ENCODE measurements at places on chromosomes 6 and 20.

DNA sequence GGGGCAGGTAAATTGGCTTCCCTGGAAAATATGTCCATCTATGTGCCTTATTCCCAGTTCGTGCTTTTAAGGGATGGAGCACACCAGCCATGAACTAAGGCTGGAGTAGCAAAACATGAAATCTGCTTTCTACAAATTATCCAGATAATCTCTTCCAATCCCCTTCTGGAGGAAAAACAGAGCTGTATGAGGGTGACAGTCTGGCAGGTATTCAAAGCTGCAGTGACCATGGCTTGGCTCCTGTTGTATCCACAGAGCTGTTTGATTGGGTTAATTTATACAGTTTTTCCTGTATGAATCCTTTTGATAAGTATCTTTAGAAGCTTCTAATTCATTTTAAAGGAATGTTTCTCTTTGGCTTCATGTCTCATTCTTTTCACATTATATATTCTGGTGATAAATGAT lies 144.4 kb downstream of the AIG1 start:
- DNase-seq = no peak

DNA sequence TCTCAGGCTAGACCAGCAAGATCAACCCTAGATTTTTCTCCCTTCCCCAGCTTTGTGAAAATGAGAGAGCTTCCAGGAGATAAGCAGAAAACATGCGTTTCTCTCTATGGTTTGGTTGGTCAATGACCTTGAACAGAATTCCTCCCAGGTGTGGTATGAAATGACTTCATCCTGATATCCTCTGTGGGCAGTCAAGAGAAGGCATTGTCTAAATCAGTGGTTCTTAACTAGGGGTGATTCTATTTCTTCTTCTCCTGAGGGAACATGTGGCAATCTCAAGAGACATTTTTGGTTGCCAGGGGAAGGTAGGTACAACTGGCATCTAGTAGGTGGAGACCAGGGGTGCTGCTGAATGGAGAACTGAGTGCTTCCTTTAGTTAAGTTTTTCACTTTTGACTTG lies 12.4 kb downstream of the IFT52 start:
- no peak for DNase-seq

DNA sequence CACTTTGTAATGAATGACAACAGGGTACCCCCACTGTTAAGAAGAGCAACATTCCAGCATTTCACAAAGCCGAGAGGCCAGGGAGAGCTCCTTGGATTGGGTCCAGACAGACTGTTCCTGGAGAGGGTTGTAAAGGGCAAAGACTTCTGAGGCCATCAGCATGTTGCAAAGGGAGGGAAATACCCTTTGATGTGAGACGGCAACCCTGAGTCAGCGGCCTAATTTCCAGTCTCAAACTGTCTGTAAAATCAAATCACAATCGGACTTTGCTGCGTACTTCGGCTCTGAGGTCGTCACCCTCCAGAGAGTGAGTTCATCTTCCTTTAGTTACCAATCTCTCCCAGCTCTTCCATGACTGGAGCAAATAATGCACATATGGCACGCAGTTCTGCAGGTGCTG lies 101.0 kb upstream of the DTNBP1 start:
- DNase-seq = no peak

GRCh38 chr6:46325561-46326530 lies 155.1 kb upstream of the ENPP5 start:
- no peak for DNase-seq

- no peak for DNase-seq
Measured at GRCh38 chr20:42864116-42864515, 325.6 kb downstream of the PTPRT start.

DNA sequence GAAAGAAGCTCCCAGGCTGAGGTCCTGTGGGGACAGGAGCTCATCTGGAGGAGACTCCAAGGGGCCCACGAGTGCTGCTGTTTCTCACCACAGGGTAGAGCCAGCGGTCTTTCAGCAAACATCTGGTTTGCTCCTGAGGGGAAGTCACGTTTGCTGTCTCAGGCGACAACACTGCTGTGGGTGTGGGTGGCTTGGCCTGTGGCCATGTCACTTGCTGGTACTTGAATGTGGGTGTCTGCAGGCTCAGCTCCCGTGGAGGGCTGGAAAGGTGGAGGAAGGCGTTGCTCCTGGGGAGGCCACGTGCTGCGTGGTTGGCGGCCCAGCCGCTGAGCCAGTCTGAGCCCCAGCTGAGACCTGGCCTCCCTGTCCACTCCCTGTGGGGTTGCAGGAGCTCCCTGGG lies 52.8 kb upstream of the MPC1 start:
- DNase-seq = peak; percentile 43

DNA sequence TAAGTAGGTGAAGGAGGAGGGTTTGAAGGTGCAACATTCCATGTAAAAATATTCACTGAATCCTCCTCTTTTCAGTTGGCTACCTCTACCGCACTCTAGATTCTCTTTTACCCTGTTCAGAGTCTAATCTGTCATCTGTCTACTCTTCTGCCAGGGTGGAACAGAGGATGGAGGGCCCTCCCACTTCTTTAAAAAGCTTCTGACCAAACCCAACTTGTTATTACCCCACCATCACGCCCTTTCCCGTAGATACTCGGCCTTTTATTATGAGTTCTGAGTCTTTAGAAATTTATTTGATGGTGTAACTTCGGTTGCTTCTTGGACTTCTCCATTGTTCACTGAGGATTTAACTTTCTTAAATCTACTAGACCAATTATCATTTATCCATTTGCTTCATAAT lies 11.7 kb downstream of the STX11 start:
- DNase-seq = no peak

DNA sequence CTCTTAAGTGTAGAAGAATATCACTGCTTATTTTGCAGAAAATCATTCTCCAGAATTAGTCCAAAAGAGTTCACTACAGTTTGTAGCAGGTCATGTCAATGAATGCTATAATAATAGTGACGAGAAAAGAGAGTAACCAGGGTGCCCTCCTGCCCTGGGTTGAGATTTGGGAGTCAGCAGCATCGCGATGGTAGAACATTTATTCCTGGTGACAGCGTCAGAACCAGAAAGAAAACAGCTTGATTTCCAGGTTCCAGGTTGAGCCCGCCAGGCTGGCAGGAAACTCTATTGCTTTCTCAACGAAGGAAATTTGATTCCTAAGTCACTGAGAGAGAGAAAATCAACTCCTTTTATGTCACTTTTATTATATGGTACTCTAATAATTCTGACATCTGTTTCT lies 550.3 kb downstream of the QKI start:
- no peak for DNase-seq

- DNase-seq = no peak
Measured at GRCh38 chr6:33904747-33905065, 100.9 kb upstream of the MLN start.

GRCh38 chr6:105272786-105273185 lies 93.0 kb upstream of the POPDC3 start:
- DNase-seq = no peak

- no peak for DNase-seq
Measured at GRCh38 chr6:113646701-113647100, 210.4 kb upstream of the MARCKS start.

DNA sequence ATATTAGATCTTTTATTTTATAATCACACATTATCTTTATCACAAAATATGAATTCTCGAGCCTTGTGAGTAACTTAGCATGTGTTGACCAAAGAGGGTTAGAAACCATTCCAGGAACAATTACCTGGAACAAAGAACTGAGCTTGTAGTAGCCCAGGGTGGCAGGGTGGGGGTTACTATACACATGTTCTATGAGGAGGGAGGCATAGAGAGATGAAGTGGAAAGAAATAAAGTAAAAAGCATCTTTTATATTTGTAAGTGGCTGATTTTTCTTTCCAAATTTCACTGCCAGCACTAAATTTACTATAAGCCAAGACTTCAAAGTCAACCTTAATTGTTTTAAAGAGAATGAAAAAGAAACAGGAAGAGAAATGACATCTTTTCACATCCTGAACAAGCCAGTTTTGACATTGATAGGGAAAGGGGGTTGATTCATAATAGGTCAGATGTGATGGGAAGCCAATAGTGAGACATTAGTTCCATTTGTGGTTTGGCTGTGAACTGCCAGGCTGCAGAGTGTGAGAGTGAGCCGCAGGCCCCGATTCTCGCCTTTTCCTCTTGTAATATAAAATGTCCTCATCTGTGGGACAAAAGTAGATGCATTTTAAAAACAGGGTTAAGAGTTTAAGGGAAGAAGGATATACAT lies 52.7 kb upstream of the MYB start:
- DNase-seq = no peak

GRCh38 chr20:25453035-25453810 lies 45.8 kb downstream of the GINS1 start:
- no peak for DNase-seq

GRCh38 chr6:71392276-71392675 lies 103.7 kb downstream of the OGFRL1 start:
- DNase-seq = no peak

GRCh38 chr6:44024574-44025219 lies 102.6 kb downstream of the MRPL14 start:
- DNase-seq = no peak

DNA sequence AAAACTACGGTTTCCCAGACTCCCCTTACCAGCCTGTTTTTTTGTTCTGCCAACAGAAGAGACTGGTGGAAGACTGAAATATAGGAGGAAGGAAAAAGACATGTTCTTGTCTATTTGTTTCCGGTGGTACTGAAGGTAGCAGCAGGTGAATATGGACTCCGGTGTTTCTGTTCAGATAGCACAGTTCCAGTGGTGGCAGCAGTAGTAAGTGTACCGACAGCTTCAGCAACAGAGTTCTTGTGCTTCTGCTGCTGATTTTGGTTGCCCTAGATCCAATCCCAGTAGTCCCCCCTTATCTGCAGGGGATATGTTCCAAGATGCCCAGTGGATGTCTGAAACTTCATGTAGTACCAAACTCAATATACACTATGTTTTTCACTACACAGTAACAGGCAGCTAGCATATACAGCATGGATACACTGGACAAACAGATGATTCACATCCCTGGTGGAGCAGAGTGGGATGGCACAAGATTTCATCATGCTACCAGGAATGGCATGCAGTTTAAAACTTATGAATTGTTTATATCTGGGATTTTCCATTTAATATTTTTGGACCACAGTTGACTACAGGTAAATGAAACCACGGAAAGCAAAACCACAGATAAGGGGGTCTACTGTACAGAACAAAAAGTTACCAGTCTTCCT lies 301.8 kb downstream of the BTBD9 start:
- no peak for DNase-seq

DNA sequence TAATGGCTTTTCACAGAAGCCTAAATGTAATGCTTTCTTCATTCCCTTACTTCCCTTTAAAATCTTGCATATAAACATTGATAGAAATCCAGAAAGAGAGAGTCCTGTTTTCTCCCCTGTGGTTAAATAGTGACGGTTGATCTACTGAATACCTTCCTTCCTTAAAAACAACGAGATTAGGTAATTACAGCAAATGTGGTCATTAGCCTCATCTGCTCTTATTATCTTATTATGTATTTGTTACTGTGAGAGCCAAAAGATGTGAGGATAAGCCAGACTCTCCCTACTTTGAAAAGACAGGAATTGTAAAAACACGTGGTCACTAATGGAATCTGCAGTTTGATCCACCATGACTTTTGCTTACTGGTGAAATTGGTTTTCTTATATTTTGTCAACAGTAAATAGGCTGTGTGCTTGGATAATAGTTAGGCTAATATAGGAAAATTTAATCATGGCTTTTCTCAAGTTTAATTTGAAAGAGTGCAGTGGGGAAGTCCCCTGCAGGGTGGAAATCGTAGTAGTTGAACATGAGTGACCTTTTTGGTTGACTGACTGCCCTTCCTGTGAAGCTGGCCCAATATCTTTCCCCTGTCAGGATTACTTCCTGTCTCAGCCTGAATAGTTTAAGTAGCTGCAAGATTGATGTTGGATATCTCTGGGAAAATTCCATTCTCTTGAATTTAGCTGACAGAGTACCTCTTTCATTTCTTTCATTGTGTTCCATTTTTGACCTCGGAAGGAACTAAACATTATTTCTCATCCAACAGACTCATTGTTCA lies 62.8 kb downstream of the JARID2 start:
- DNase-seq = no peak

- DNase-seq = no peak
Measured at GRCh38 chr20:51583499-51583898, 41.0 kb upstream of the NFATC2 start.

DNA sequence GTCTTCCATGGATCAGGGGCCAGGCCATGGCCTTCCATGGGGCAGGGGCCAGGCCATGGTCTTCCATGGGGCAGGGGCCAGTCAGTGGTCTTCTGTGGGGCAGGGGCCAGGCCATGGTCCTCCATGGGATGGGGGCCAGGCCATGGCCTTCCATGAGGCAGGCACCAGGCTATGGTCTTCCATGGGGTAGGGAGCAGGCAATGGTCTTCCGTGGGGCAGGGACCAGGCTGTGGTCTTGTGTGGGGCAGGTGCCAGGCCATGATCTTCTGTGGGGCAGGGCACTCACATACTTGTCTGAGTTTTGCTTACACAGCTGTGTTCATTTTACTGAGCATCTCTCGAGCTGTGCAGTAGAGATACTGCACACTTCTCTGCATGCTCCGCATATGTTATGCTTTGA lies 57.3 kb upstream of the THBS2 start:
- no peak for DNase-seq

DNA sequence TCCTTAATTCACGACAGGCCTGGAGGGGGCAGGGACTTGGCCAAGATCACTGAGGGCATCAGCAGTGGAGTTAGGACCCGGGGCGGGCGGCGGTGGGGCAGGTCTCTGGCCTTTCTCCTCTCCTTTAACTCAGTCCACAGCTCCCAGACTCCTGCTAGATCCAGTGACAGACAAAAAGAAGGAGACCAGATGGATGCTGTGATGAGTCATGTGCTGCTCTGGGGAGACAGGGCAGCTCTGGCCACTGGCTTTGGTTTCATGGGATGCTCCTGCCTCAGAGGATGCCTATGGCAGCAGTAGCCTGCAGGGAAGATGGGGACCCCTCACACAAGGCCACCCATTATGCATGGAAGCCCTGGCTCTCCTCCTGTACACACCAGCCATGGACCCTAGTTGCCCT lies 20.5 kb downstream of the EPB41L1 start:
- DNase-seq = no peak

DNA sequence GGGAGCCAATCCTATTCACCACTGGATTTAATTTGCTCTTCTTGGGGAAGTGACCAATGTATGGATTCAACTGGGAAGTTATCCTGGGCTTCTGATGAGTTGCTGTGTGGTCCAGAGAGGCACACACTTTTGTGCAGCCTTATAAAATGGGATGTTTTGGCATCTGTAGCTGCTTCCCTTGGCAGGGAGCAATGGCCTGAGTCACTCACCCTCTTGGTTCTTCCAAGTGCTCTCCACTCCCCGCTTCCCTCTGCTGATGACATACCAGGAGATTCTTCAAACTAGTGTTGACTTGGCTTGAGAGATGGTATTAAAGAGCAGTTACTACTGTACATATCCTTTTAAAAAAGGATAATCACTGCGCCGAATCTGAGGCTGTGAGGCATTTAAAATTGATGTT lies 105.8 kb downstream of the JARID2 start:
- DNase-seq = peak; percentile 37

GRCh38 chr6:25701807-25702206 lies 49.8 kb downstream of the SCGN start:
- no peak for DNase-seq

GRCh38 chr20:8066662-8067061 lies 47.1 kb upstream of the TMX4 start:
- DNase-seq = no peak

GRCh38 chr6:125750692-125751333 lies 1.4 kb downstream of the HEY2 start:
- DNase-seq = no peak

Data from left ventricle myocardium inferior (tissue), 1 donor.